SK-N-SH (cell line): ENCODE measurements at places on chromosomes 6 and 20. TPM values are rescaled to one million over a fixed set of nuclear protein-coding genes. Genes with fewer than 3 reads are reported as not detected.
A peak's percentile ranks its signal among the peaks of the same experiment; 100 is the strongest.

The HLA-DPB1 gene
- polyA plus RNA-seq: 1.0 and 2.0 TPM in 2 replicates

The LRRC73 gene
- polyA plus RNA-seq: 0.73 and 0.89 TPM in 2 replicates

The OPRM1 gene
- 0.15 and 1.0 TPM in 2 replicates for polyA plus RNA-seq

The RPS6KA2 gene
- 59.5 and 60.3 TPM in 2 replicates for polyA plus RNA-seq

DNA sequence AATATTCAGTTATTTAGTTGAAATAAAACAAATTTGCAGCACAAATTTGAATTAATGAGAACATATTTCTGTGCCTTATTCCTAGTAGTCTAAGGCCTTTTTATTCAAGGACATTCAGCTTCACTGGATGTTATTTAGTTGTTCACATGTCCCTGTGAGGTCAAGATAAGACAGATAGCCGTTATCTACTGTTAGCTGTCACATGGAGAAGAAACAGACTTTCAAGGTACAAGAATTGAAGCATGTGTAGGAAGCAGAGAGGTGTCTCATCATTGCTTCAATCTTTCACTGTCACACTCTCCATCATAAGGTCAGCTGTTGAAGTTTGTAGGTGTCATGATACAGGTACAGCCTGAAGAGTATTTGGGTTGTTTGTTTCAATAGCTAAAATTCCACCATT is 112.9 kb upstream of the JAG1 start:
- DNase-seq: no peak

DNA sequence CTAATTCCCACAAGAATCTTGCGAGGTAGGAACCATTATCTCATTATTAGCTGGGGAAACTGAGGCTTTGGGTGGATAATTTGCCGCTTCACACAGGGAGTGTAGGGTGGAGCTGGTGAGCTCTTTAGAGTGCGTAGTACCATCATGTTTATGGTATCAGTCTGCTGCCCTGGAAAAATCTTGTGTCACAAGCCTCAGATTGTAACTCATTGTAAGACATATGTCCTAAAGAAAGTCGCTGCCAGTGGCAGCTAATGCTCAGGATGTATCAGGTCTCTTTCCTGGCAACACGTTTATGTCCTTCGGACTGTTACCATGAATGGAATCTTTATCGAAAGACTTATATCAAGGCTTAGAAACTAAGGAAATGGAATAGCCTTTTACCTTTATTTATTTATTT is 1.9 kb downstream of the ZFAND3 start:
- no peak for DNase-seq

DNA sequence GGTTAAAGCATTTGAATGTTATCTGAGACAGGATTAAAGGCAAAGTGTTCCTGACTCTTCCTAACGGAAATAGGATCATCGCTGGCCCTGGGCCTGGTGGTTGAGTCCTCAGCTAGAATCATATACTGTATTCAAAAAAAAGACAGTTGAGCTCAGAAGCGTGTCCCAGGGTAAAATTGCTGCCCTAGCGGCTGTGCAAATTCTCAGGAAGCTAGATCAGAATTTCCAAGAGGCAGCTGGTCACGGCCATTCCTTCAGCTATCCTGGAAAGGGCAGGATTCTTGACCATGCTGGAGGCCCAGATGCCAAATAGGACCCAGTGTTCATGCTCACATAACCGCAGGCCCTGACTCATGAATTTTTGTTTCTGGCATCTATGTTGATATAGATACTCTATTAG is 67.4 kb downstream of the STMND1 start:
- no peak for DNase-seq

DNA sequence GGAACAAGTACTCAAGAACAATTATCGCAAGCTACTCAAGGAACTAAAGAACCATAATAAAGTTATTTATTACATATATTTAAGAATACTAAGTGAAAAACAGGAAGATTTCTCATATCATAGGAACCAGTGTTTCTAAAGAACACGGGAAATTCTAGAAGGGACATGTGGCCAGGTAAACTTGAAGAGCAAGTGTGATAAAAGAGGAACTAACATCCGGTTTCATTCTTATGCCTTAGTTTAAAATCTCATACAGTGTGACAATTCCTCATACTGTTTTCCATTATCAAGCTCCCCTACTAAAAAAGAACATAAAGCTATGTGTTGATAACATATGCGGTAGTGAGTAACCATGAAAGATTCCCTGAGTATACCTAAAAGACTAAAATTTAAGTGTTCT is 163.5 kb upstream of the SHLD1 start:
- DNase-seq: no peak

DNA sequence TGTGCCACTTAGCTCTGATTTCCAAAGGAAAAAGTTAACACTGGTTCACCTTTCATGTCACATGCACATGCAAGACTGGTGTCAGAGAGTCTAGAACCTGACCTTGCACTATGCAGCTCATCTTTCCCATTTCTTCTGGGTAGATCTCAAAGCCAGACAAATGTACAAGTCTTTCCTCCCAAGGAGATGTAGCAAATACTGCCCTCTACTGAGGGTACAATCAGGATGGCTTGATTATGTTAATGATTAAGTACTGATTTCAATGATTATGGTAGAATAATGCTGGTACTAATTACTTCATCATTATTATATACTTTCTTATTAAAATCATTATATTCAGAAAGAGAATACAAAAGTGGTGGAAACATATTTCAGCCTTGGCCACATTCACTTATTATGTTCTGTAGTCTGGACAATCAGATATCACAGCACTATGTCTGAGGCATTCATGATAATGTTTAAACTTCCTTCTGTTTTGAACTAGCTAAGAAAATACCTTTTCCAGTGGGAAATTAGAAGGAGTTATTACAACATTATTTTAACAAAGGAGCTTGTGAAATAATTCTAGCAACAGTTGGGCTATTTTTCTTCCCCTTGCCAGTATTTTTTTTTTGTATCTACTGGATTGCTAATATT is 68.5 kb upstream of the FOXO3 start:
- peak; percentile 39 for DNase-seq

DNA sequence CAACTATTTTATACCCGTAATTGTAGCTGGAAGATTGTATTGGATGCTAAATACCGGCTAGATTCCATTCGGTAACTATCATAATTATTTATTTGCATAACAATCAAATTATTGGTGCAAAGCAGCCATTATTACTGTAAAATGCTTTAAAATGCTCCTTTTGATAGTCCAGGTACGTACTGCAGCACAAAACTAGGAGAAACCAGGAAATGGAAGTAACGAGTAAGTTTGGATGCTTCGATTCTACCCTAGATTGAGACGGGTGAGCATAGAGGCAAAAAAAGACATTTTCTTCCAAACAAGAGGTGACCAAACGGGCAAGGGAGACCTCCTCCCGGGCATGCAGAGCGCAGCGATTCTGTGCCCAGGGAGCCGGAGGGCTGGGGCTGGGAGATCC is 469 bp upstream of the XRN2 start:
- no peak for DNase-seq
